ENCODE measurements at places on chromosomes 11 and 22. TPM values are rescaled to one million over a fixed set of nuclear protein-coding genes. Genes with fewer than 3 reads are reported as not detected.

PCF11 gene
- 35.9 TPM for total RNA-seq

ACRV1 gene
- not detected for total RNA-seq

CCDC88B gene
- 1.6 TPM for total RNA-seq

OR51E2 gene
- 0.38 TPM for total RNA-seq

DNA sequence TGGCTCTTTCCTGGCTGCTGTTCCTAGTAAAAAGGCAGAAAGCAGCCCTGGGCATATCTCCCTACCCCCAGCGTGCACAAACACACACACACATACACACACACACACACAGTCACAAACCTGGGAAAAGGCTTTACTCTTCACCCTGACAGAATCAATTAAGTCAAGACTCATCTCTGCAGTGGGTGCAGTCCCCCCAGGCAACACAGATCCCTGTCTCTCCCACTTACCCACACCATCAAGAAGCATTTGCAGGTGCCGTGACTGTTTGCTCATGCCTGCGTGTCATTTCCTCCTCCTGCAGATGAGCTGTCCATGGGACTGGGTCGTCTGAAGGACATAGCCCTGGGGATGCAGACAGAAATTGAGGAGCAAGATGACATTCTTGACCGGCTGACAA is 28.6 kb downstream of the SNAP29 start:
- DNase-seq = no peak

- DNase-seq = no peak
These were observed 56.1 kb downstream of the ATM start for GRCh38 chr11:108278954-108279353.

DNA sequence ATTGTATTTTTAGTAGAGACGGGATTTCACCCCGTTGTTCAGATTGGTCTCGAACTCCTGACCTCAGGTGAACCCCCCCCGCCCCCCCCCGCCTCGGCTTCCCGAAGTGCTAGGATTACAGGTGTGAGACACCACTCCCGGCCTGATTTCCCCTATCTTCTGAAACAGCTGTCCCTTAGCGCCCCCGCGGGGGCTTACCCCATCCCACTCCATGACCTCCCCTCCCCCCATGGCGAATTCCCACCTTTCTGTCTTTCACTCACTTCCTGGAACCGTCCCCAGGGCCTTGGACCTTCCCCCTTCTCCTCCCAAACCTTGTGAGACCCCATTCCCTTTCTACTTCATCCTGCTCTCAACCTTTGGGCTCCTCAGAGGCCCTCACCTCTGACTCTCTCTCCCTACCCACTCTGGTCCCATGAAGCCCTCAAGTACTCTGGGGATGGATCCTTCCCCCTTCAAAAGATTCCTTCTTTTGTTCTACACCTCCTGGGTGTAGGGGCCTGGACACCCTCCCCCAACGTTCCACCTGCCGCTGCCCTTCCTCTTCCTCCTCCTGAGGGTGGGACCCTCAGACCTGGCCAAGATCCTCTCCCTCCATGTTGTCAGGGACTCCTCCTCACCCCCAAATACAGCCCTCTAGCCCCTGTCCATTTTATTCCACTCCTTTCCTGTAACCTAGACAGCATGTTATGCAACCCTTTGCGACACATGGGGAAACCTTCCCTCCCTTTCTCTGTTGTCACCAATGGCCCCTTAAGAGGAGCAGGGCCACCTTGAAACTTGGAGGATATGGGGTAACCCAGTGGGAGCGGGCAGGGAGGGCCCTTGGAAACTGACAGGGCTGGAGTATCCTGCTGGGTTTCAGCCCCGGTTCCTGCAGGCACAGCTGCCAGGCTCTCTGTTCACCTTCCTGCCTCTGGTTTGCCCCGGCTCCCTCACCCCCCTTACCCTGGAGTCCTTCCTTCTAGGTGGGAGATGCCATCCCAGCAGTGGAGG is 1.1 kb downstream of the PRDX5 start:
- no peak for DNase-seq

GRCh38 chr11:60251485-60252212 is 8.7 kb upstream of the MS4A4E start:
- DNase-seq = no peak

GRCh38 chr11:64443001-64443400 is 84.0 kb downstream of the RPS6KA4 start:
- DNase-seq = no peak
